ENCODE measurements at places on chromosomes 7 and 10. TPM values are rescaled to one million over a fixed set of nuclear protein-coding genes. Genes with fewer than 3 reads are reported as not detected.

TRRAP gene
- total RNA-seq: 23.6 TPM

FAM237B gene
- not detected for total RNA-seq

CTBP2 gene
- total RNA-seq: 52.9 TPM

MSS51 gene
- 3.7 TPM for total RNA-seq

LIMK1 gene
- total RNA-seq: 14.5 TPM

CALCR gene
- not detected for total RNA-seq

SCRN1 gene
- 129 TPM for total RNA-seq

H2BK1 gene
- not detected for total RNA-seq

TRIM50 gene
- 0.16 TPM for total RNA-seq

ZP3 gene
- total RNA-seq: 1.4 TPM

PTPRZ1 gene
- 250 TPM for total RNA-seq

TBXAS1 gene
- total RNA-seq: 3.4 TPM

LIPN gene
- total RNA-seq: not detected

CCDC172 gene
- not detected for total RNA-seq

Measured in occipital lobe (tissue), 3 donors.